Natural killer cell (primary cell): ENCODE measurements at places on chromosomes 12 and 14. TPM values are rescaled to one million over a fixed set of nuclear protein-coding genes. Genes with fewer than 3 reads are reported as not detected.

The CLBA1 gene
- total RNA-seq = 1.2 TPM

The SLCO1B3 gene
- not detected for total RNA-seq

DNA sequence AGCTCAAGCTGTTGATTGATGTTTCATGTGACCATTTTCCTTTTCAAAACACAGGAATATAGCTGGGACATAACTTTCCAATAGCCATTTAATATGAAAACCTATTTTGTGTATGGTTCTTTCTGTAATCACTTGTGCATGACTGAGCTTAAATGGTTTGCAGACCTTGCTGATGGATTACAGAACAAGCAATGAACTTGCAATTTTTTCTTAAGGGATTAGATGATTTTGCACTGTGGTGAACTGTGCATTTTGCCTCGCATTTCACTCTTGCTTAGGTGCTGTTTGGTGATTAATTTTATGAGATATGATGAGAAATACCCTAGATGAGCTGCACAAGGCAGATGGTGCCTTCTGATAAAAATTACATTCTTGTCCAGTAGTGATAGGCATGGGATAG is 419.0 kb upstream of the FBXO33 start:
- H3K27me3 ChIP-seq = no peaks in the 10 kb centered on the region
- H3K4me1 ChIP-seq = no peaks in the 10 kb centered on the region
- no peak overlapping the region for H3K4me3 ChIP-seq
- no peak for DNase-seq
- H3K27ac ChIP-seq = no peak overlapping the region

DNA sequence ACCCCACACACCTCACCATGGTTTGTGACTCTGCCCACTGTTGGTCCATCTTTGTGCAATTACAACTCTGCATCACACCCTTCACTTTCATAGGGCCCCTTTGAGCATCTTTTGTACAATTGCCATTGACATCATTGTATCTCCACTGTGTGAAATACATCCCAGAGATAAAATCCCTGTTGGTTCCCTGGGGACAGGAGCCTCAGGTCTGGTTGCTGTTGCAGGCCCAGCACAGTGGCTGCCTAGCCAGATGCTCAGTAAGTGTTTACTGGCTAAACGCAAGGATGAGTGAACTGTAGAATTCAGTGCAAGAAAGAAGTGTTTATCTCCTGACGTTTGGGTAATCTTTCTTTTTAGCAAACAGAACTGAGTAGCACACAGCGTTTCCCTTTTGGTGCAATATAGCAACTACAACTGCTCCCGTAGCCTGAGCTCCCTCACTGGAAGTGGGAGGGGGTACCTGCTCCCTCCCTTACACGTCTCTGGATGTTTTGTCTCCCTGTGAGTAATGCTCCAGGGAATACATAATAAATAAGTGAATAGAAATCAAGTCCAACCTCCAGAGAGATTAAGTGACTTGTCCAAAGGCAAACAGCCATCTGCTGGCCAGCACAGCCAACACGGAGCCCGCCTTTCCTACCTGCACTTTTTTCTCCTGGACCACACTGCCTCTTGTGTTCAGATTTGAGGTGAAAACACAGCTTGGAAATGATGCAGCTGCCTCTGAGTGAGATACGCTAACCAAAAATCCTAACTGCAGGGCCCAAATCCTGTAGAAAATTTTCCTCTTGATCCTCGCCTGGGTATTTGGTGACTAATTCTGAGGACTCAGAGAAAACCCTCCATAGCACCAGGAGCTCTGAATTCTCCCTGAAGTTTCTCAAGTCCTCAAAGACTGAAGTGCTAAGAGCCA is 27.4 kb downstream of the GALNT16 start:
- no peak for DNase-seq
- H3K27ac ChIP-seq = no peak overlapping the region
- no peaks in the 10 kb centered on the region for H3K4me1 ChIP-seq
- no peak overlapping the region for H3K4me3 ChIP-seq

GRCh38 chr12:16613199-16613598 is 7.2 kb upstream of the LMO3 start:
- no peak for DNase-seq
- no peaks in the 10 kb centered on the region for H3K27me3 ChIP-seq
- H3K36me3 ChIP-seq = no peaks in the 10 kb centered on the region
- H3K4me3 ChIP-seq = no peak overlapping the region

DNA sequence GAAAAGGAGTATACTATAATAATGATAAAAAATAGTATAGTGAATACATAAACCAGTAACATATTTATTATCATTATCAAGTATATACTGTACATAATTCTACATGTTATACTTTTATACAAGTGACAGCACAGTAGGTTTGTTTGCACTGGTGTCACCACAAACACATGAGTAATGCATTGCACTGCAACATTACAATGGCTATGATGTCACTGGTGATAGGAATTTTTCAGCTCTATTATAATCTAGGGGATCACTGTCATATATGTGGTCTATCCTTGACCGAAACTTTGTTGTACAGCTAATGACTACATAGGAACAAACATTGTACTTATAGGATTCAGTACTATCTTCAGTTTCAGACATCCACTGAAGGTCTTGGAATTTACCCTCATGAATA is 165.8 kb upstream of the SYT1 start:
- H3K36me3 ChIP-seq = no peaks in the 10 kb centered on the region
- no peak for DNase-seq
- H3K27me3 ChIP-seq = no peaks in the 10 kb centered on the region
- H3K4me1 ChIP-seq = no peaks in the 10 kb centered on the region
- no peak overlapping the region for H3K27ac ChIP-seq
- no peak overlapping the region for H3K4me3 ChIP-seq
